ENCODE measurements at places on chromosomes 11 and 22.

GRCh38 chr22:19336133-19337075, 44.9 kb upstream of the CLTCL1 start:
- DNase-seq = no peak

- DNase-seq = no peak
These were observed 62.7 kb downstream of the MCM5 start for GRCh38 chr22:35462498-35463230.

GRCh38 chr22:26114826-26115225, 54.4 kb upstream of the SEZ6L start:
- DNase-seq = no peak

DNA sequence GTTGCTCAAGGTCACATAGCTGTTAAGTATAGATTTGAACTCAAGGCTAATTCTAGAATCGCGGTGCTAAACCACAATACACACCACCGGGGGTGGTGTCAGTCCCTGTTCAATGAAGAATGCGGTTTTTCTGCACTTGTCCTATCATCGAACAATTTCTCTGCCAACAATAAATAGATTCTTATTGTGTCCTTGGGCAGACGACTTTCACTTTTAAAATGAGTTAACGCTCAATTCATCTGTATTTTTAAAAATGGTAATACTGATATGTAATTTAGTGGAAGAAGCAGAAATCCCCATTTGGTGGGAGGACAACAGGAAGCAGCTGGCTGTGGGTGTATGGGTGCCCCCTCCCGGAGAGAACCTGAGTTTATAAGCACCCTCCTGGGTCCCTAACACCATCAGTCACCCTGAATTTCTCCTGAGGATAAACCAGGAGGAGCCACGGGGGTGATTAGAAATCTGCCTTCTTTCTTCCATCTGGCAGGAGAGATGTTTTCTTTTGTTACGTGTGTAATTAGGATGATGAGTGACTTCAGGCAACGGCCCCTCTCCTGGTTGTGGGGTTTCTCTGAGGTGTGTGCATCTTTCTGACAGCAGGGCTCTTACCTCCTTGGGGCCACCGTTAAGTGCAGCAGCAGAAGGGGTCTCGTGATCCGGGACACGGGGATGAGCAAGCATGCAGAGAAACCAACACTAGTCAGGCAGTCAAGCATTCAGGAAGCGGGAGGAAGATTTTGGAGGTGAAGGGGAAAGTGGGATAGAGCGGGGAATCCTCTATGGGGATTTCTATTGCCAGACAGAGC, 87.7 kb downstream of the GRAMD1B start:
- DNase-seq = no peak

Data from ACHN (cell line).